Mammary microvascular endothelial cell (primary cell): ENCODE measurements at places on chromosomes 12 and 14. TPM values are rescaled to one million over a fixed set of nuclear protein-coding genes. Genes with fewer than 3 reads are reported as not detected.

The CEBPE gene
- not detected in 2 replicates for total RNA-seq

The ADAM21 gene
- total RNA-seq = 0.07 TPM in 1 of 2 replicates, not detected in the other

The B4GALNT1 gene
- total RNA-seq = 0.13 TPM in 1 of 2 replicates, not detected in the other

The BEGAIN gene
- 0.20 TPM in 2 replicates for total RNA-seq

The BIN2 gene
- total RNA-seq = not detected in 2 replicates
